Esophagus squamous epithelium (tissue), 5 donors: ENCODE measurements at places on chromosomes 11 and 22.

GRCh38 chr11:19714022-19714386, 1.4 kb downstream of the NAV2 start:
- no peak for DNase-seq

DNA sequence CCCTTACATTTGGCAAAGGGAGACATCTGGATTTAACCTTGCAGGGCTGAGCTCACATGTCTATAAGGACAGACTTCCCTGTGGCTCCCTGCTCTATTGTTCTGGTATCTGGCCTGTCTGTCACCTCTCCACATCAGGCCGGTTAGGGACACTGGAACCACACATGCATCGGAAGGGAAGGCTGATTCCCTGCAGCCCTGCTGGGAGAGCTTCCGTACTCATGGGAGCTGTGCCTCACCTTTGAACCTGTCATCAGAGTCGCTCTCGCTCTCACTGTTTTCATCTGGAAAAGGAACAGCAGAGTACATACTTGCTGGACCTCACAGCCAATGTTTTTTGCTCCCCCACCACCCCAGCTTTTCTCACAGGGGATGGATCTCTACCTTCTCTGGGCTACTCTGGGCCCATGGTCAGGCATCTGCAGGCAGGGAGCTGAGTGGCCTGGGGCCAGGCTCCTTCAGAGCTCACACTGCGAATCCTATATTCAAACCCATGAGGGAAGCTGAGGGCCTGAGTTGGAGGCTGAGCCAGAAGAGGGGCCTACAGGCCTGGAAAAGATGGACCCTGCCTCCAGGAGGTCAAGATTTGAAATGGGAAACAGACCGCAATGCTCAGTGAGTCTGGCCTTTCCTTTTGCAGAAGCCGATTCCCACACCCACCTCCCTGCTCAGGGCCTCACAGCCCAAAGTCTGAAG, 31.3 kb downstream of the RPL27A start:
- DNase-seq: no peak

- no peak for DNase-seq
These were observed 59.3 kb downstream of the FANCF start for GRCh38 chr11:22566293-22566692.

GRCh38 chr11:32838505-32839274, 9.0 kb downstream of the PRRG4 start:
- no peak for DNase-seq

- no peak for DNase-seq
These were observed 81.6 kb downstream of the CCDC81 start for GRCh38 chr11:86456075-86456939.

- DNase-seq: no peak
These were observed 38.4 kb upstream of the HORMAD2 start for GRCh38 chr22:30041881-30042280.

GRCh38 chr11:7579361-7579791, 65.6 kb downstream of the PPFIBP2 start:
- DNase-seq: no peak

DNA sequence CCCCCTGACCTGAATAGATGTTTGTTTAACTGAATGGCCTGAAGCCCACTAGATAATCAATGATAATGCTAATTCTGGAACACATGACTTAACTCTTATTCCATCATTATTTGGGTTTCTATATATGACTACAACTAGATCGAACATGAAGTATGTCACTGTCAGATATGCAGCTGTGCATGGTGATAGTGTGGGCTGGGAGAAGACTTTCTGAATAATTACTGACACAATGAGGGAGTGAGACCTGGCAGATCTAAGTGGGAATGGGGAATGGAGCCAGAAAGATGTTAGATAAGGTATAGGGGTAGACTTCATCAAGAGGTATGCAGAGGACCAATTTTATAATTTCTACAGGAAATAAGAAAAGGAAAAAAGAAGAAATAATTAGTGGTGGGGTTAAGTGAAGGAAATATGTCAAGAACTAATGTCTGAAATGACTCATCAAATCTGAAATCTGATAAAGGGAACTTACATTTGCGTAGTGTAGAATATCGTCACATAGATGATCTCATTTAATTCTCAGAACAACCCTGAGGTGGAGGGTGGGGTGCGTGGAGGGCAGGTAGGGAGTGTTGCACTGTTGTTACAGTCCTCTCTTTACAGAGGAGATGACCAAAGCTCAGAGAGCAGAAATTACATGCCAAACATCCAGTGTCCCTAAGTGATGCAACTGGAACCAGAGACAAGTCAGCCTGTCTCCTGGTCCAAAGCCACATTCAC, 68.2 kb upstream of the EED start:
- DNase-seq: no peak

- DNase-seq: no peak
These were observed 18.7 kb upstream of the TMPRSS5 start for GRCh38 chr11:113724778-113725177.

- DNase-seq: no peak
These were observed 99.9 kb upstream of the CD44 start for GRCh38 chr11:35039076-35039475.

GRCh38 chr11:87213444-87213843, 175.7 kb downstream of the TMEM135 start:
- DNase-seq: no peak

- no peak for DNase-seq
These were observed 630.2 kb upstream of the LUZP2 start for GRCh38 chr11:23866641-23867040.

DNA sequence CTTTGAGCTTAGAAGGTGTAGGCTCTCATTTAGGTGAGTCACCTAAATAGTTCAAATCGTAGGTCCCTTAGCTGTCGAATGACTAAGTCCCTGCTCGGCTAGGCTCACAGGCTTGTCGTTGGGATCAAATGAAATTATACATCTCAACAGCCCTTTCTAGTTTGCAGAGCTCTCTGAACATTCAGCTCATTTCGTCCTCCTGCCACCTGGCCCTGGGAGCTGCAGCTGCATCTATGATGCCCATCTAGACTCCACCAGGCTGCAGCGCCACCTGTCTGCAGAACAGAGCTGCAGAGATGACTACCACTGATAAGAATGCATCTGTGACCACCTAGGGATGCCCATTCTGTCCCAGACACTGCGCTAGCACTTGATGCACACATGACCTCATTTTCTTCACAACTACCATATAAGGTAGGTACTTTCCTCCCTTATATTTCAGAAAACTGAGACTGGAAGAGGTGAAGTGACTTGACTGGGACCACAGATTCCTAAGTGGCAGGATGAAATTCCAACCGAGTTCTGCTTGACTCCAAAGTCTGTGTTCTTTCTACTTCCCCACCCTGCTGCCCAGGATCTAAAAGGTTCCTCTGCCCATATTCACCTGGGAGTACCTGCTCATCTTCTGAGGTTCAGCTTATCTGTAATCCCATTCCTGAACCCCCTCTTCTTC, 141.1 kb upstream of the NARS2 start:
- no peak for DNase-seq

DNA sequence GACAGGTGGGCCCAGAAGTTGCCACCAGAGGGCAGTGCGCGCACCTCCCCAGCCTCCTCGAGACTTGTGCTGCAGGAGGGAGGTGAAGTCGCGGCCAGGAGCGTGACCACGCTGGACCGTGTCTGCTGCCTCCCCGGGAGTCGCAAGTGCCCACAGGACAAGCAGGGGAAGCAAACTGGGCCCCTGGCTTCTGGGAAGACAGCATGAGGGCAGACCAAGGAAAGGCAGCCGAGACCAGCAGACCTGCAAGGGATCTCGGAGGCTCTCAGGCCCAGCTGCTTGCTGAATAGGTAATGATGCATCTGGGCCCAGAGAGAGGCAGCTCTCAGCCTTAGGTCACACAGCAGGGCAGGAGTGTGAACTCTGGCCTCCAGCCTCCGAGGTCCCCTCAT, 17.0 kb upstream of the IL2RB start:
- no peak for DNase-seq

- no peak for DNase-seq
These were observed 20.2 kb upstream of the CTSD start for GRCh38 chr11:1783725-1784529.

DNA sequence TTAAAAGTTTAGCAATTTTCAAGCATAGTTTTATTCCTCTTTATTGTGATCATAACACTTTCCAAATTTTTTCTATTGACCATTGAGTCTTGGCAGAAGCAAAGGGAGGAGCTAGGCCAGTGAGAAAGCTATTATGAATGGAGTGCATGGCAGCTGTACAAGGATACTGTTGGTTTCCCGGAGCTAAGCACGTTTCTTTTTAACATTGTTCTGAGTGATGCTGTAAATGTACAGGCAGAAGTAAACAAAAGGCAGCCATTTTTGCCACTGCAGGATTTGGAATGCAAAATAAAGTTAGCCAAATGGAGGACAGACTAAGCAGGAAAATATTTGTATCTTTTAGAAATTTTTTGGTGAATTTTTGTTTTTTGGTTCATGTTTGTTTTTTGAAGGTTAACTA, 16.2 kb downstream of the CBL start:
- DNase-seq: no peak

- DNase-seq: no peak
These were observed 193.4 kb upstream of the BLID start for GRCh38 chr11:122309262-122309925.

- DNase-seq: no peak
These were observed 98.8 kb downstream of the PKNOX2 start for GRCh38 chr11:125263268-125263790.

- DNase-seq: no peak
These were observed 18.4 kb downstream of the SELENOO start for GRCh38 chr22:50218996-50219727.

DNA sequence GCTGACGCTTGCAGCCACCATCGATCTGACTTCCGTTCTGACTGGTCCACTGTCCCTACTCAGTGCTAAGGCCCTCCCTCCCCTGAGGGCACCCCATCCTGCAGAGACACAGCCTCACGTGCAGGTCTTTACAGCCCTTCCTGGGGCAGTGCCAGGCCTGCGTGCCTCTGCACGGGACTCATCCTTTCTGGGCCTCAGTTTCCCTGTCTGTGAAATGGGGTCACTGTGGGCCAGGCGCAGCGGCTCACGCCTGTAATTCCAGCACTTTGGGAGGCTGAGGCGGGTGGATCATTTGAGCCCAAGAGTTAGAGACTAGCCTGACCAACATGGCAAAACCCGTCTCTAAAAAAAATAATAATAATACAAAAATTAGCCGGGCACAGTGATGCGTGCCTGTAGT, 17.8 kb upstream of the PARVG start:
- no peak for DNase-seq

DNA sequence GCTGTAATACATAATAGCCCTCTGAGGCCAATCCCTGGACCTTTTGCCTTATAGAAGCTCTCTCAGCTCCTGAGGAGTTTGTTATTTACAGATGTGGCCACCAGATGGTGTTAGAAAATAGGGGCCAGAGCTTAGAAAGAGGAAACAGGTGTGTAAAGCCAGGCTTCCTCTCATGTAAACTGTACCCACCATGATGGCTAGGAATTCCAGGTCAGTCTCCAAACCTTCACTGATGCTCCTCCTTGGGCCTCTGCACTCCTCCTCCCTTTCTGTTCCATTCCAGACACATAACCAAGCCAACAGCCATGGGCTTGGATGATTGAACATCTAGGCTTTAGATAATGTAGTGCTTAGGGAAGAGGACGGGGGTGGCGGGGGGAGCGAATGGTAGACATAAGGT, 39.7 kb downstream of the USP35 start:
- no peak for DNase-seq

DNA sequence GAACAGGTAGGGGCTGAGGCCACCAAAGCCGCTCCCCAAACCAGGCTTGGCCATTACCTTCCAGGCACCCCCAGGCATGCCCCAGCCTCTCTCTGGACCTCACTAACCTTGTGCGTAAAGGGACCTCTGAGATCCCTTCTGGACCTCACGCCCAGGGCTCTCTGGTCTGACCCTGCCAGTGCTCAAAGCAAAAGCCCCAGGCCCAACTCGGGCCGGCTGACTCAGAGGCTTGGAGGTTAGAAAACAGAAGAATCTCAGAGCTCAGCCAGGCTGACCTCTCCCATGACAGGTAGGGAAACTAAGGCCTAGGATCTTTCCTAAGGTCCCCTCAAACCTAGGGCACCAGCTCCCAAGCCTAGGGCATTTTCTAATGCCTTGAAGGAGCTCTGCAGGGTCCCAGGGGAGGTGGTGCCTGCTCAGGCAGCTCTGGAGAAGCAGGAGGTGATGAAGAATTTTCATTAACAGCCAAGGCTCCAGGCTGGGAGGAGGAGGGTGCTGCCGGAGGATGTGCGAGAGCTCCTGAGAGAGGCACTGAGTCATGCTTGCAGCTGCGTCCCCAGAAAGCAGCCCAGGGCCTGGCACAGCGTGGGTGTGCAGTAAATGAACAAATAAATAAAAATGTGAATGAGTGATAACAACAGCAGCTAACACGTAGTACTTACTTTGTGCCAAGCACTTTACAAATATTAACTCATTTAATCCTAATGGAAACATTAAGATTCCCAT, 25.6 kb downstream of the ARRB1 start:
- no peak for DNase-seq

DNA sequence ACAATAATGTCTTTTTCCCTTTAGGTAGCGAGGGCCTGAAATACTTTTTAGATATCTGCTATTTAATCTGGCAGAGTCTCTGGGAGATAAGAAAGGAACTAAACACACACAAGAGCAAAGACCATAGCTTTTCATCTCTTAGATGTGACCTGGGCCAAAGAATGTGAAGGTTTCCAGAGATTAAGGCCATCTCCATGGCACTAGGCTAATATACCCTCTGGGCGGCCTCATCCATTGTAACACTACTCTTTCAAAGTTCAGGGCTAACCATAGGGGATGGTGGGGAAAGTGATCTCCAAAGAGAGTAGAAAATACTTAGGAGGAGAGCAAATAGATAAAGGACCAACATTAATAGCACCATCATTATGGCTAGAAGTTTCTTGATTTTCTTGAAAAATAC, 326.4 kb downstream of the LRRC4C start:
- no peak for DNase-seq

- DNase-seq: no peak
These were observed 250.4 kb upstream of the SORL1-AS1 start for GRCh38 chr11:121703201-121703600.

- no peak for DNase-seq
These were observed 4.3 kb downstream of the ZC3H12C start for GRCh38 chr11:110097459-110098012.

- peak; percentile 40 for DNase-seq
These were observed 23.6 kb upstream of the ETS1 start for GRCh38 chr11:128610721-128611617.
